Activated CD8-positive, alpha-beta memory T cell treated with anti-CD3 and anti-CD28 coated beads for 48 hours (primary cell): ENCODE measurements at places on chromosomes 1 and 21.

- DNase-seq = no peak
Measured at GRCh38 chr1:157315544-157315943, 177.3 kb upstream of the ETV3 start.

- no peak for DNase-seq
Measured at GRCh38 chr21:25254491-25255174, 352.6 kb downstream of the MRPL39 start.

GRCh38 chr21:33976082-33977016 is 60.7 kb upstream of the ATP5PO start:
- DNase-seq = no peak

GRCh38 chr21:28754862-28755261 is 237.8 kb downstream of the LTN1 start:
- no peak for DNase-seq

DNA sequence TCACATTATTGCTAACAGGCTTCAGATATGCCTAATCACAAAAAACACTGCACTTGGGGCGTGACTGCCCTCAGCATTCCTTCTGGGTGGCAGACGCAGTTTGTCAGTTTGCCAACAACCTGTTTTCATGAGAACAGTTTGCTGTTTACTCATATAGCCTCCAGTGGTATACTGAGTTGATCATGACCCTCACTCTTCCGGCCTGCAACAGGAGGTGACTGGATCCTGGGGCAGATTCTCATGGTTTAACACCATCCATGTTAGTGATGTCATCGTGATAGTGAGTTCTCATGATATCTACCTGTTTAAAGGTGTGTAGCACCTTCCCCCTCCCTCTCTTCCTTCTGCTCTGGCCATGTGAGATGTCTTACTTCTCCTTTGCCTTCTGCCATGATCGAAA is 555.2 kb downstream of the PLPP3 start:
- no peak for DNase-seq

- DNase-seq = no peak
Measured at GRCh38 chr1:72705921-72706320, 423.6 kb upstream of the NEGR1 start.
